ENCODE measurements at places on chromosomes 4 and X. TPM values are rescaled to one million over a fixed set of nuclear protein-coding genes. Genes with fewer than 3 reads are reported as not detected.
A peak's percentile ranks its signal among the peaks of the same experiment; 100 is the strongest.

The SSX1 gene
- total RNA-seq = not detected

The DIPK2B gene
- 36.2 TPM for total RNA-seq

- H3K27me3 ChIP-seq = no peaks in the 10 kb centered on the region
- no peak for DNase-seq
- no peaks in the 10 kb centered on the region for H3K36me3 ChIP-seq
- H3K4me1 ChIP-seq = no peaks in the 10 kb centered on the region
These were observed 8.2 kb upstream of the IQCM start for GRCh38 chr4:149823769-149824221.

DNA sequence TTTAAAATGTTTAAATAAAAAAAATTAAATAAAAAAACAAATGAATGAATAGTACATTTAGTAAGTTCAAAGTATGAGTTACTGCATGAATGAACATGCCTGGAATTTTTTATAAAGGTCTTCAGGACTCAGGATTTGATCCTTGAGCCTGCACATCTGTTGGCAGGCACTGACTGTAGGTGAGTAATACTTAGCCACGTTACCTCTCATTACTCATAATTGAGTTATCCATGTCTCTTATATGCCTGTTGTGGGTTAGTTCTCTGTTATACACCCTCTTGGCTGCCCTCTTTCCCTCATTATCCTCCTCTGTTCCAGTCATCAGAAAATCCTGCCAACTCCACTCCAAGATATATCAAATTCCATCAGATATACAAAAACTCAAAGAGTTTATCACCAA lies 276.0 kb downstream of the FBXW7 start:
- DNase-seq = no peak
- H3K27me3 ChIP-seq = no peaks in the 10 kb centered on the region
- no peaks in the 10 kb centered on the region for H3K36me3 ChIP-seq
- H3K4me3 ChIP-seq = no peak overlapping the region
- H3K4me1 ChIP-seq = no peaks in the 10 kb centered on the region
- H3K27ac ChIP-seq = no peak overlapping the region

The HTT gene
- 10.9 TPM for total RNA-seq

DNA sequence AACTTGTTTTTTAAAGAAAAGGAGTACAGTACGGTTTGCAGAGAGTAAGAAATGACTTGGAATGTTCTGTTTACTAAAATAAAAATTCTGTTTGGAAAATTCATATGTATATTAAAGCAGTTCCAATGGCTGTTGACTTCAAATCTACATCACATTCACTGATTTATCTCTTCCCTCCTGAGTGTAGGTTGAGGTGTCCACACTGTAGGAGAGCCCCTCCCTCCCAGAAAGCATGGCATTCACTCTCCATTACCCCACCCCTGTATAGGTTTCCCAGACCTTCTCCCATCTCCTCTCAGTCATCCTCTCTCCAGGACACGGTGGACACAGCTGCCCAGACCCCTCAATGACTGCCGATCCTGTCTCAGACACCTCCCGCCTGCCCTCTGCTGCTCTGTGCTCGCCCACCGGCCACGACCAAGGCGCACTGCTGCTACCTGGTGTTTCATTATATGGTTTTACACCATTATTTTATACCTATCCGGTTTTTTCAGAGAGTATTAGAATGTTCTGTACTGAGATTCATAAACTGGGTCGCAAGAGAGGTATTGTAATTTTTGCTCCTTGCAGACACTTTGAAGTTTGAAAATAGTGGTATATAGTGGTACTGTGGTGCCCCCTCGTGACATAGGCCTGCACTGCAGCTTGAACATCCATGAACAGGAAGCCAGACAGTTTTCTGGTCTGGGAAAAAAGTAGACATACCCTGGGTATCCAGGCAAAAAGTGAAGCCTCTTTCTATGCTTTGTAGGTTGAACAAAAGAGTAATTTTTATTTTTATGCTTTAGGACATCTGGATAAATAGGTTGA lies 38.8 kb upstream of the BEX4 start:
- H3K36me3 ChIP-seq = no peaks in the 10 kb centered on the region
- H3K4me3 ChIP-seq = no peak overlapping the region
- peak; percentile 29 for DNase-seq
- no peaks in the 10 kb centered on the region for H3K4me1 ChIP-seq
- no peaks in the 10 kb centered on the region for H3K27me3 ChIP-seq
- no peak overlapping the region for H3K27ac ChIP-seq

DNA sequence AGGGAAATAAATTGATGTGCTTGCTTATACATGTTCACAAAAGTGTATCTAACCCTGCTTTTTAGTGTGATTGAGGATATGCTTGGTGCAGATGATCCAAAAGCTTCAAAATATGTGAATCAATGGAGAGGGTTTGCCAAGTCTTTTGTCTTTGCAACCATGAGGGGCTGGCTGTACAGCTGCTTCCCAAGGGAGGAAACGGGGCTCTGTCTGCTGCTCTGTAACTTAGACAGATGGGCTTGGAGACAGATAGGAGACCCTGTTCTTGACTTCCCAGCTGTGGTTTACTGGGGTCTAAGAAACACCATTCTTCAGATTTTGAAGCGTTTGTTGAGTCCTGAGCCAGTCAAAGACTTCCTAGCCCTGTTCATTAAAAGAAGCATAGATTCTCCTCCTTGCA lies 152.3 kb downstream of the DCLK2 start:
- no peak for DNase-seq
- no peak overlapping the region for H3K4me3 ChIP-seq
- H3K4me1 ChIP-seq = no peaks in the 10 kb centered on the region
- no peak overlapping the region for H3K27ac ChIP-seq

The ZMAT1 gene
- 15.7 TPM for total RNA-seq
